ENCODE measurements at places on chromosomes 13 and 19.

- no peak for DNase-seq
These were observed 120.0 kb downstream of the ITGBL1 start for GRCh38 chr13:101572456-101572855.

- no peak for DNase-seq
These were observed 1.3 kb upstream of the ZNF653 start for GRCh38 chr19:11506967-11507366.

- DNase-seq, result no peak
These were observed 31.5 kb upstream of the PABPC3 start for GRCh38 chr13:25064396-25064795.

- DNase-seq, result no peak
These were observed 366.0 kb upstream of the ZNF507 start for GRCh38 chr19:31979362-31979761.

GRCh38 chr19:14916848-14917247 is 24.4 kb upstream of the OR7C2 start:
- no peak for DNase-seq

All from HL-60 (cell line).